ENCODE measurements at places on chromosomes 12 and 14.

DNA sequence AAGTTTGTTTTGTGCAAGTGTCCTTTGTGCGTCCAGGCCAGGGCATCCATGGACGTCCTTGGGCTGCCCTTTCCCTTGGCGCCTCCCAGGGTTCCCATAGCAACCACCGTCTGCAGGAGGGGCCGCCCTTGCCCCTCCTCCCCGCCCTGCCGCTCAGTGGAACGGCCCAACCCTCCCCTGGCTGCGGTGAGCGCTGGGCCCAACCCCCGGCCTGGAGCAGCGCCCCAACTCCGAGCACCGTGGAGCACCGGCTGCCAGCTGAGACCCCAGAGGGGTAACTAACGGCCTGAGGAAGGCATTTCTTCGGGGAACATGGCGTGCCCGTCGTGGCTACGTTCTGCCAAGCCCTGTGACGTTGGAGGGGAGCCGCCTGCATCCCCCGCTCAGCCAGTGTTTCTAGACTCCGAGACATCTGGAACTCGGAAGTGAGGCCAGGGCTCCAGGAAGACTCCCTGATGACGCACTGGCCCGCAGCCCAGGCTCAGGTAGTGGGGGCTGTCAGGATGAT lies 5.3 kb upstream of the ACACB start:
- peak; percentile 66 for DNase-seq

- DNase-seq = no peak
Measured at GRCh38 chr12:40802656-40803055, 110.4 kb downstream of the CNTN1 start.

- no peak for DNase-seq
Measured at GRCh38 chr12:78167510-78167909, 336.8 kb downstream of the NAV3 start.

- no peak for DNase-seq
Measured at GRCh38 chr12:122402264-122402663, 20.2 kb downstream of the CLIP1 start.

DNA sequence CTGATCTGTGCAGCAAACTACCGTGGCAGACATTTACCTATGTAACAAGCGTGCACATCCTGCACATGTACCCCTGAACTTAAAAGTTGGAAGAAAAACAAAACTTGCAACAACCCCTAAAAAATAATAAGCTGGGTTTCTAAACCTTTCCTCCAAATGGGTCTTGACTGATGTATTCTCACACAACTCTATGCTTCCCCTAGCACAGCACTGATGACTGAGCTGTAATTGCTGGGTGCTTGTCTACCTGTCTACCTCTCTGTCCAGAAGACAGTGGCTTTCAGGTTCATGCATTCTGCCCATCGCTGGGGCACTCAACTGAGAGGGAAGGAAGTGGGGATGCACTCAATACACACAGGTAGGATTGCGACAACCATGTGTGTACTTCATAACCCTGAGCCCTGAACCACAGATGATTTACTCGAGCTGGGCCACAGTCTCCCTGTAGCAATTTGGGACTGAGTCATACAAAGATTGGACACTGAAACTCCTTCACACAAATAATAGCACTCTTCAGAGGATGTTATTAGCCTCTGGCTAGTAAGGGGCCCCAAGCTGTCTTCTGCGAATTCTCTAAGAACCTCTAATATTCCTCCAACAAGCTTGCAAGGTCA lies 44.8 kb upstream of the TMPO start:
- DNase-seq = no peak

- no peak for DNase-seq
Measured at GRCh38 chr14:61037215-61037614, 56.2 kb downstream of the SLC38A6 start.

GRCh38 chr14:106556665-106557289 lies 1030.4 kb downstream of the TMEM121 start:
- DNase-seq = peak; percentile 82

GRCh38 chr12:5969156-5969973 lies 24.3 kb upstream of the ANO2 start:
- DNase-seq = no peak

DNA sequence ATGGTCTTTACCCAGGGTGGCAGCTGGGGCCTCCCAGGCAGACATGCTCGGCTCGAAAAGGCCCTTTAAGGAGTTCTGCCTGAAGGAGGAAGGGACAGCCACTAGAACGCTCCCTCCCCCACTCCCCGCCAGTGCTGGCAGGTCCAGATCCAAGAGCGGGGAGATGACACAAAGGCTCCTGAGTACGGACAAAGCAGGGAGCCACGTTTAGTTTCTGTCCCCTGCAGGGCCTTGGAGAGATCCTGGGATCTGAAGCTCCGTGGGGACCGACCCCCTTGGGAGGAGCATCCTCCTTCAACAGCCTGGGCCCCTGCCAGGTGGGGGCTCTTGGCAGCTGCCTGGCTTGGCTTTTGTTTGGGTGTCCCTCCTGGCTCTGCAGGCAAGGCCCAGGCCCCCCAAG lies 89.7 kb downstream of the ESRRB start:
- no peak for DNase-seq
